ENCODE measurements at places on chromosomes 5 and 9.

GRCh38 chr5:64161420-64161819 is 4.2 kb upstream of the RNF180 start:
- no peak for DNase-seq

- no peak for DNase-seq
Observed at GRCh38 chr5:152367554-152367953, 37.5 kb downstream of the NMUR2 start.

- DNase-seq = no peak
Observed at GRCh38 chr5:179238628-179238970, 106.7 kb downstream of the ADAMTS2 start.

DNA sequence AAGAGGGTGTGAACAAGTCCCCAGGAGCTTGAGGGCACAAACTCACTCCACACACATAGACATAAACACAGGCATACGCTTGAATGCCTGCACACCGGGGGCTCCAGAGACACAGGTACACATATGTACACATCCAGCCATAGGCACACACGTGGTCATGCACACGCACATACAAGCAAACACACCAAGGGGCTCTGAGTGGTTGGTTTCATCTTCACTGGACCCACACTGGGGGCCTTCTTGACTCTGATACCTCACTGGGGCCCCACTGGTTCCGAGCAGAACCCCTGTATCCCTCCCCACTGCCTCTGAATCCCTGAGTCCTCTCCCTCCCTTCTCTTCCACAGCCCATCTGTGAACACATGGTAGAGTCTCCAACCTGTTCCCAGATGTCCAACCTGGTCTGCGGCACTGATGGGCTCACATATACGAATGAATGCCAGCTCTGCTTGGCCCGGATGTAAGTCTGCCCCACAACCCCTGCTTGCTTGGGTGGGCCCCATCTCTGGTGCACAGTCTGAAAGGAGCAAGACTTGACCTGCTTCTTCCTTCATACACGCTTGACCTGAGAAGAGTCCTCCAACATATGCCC is 6.4 kb downstream of the SPINK4 start:
- DNase-seq = no peak

GRCh38 chr5:18420711-18421110 is 786.5 kb downstream of the TAF11L14 start:
- DNase-seq = no peak

DNA sequence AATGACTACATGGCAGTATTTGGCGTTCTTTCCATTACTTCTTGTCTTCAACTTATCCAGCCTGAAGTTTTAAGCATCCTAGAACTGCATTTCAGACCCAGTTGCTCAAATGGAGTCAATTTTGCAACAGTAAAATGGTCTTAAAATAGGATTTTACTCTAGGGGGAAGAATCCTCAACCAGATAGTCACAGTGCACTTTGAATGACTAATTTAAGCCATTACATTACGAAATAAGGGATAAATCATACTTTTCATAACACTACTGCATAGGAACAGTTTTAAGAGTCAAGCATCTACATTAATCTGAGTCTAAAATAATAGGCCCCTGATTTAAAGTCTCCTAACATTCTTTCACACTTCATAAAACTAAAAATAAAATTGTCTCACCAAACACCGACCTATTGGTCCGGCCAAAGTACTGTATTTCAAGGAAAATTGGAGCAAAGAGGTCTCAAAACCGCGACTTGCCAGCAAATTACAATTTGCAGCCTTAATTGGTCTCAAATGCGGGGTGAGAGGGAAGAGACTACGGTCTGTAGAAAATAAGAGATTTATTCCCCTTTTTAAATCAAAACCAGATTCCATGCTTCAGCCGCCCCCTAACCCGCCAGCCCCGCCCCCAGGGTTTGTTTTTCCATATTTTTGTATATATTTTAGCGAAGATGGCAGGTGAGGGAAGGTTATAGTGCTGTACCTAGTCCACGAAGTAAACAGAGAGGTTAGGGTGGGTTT is 1.2 kb upstream of the SMARCA2 start:
- DNase-seq = no peak

GRCh38 chr9:5352637-5353248 is 13.1 kb upstream of the RLN1 start:
- DNase-seq = no peak

- DNase-seq = no peak
Observed at GRCh38 chr5:82422751-82423181, 144.6 kb upstream of the RPS23 start.

DNA sequence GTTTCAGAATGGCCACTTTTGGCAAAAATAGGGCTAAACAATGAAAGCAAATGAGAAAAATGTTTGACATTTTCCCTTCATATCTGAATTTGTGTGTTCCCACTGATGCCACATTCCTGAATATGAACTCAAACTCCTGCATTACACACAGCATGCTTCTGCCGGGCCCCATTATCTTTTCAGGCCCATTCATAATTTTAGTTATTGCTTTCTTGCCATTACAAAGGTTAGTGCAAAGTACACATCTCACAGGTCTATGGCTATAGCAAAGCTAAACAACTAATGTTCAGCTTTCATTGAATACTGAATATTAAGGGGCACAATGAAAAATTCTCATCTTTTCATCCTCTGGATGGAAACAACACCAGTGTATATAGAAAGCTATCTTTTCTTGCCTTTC is 568.9 kb upstream of the ZNF608 start:
- DNase-seq = no peak

- DNase-seq = no peak
Observed at GRCh38 chr5:1171340-1171941, 30.0 kb upstream of the SLC6A19 start.

- no peak for DNase-seq
Observed at GRCh38 chr5:116025866-116026265, 6.4 kb upstream of the ARL14EPL start.

DNA sequence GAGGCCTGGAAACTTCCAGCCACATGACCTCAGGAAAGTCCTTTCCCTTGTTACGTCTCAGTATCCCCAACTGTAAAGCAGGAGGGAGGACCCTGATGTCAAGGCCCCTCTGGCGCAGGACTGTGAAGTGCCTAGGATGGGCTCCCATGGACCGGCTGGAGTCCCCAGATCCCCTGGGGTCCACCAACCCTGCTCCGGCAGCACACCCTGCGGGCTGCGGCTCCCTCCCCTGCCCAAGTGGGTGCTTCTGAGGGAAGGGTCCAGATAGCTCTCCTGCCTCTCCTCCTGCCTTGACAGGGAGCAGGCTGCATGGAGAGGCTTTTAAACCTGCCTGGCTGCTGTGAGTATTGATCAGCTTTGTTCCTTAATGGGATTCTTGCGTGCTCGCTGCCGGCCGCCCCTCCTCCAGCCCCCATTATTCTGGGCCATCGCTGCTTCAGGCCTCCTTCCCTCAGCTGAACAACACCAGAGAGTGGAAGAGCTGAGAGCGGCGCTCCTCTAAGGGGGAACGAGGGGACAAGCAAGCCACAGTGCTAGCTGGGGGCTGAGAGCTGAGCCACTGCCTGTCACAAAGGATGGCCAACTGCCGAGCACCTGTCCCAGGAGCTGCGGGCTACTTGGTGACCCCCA is 25.6 kb upstream of the NTNG2 start:
- no peak for DNase-seq

GRCh38 chr5:62143268-62144229 is 162.5 kb upstream of the KIF2A start:
- DNase-seq = no peak

DNA sequence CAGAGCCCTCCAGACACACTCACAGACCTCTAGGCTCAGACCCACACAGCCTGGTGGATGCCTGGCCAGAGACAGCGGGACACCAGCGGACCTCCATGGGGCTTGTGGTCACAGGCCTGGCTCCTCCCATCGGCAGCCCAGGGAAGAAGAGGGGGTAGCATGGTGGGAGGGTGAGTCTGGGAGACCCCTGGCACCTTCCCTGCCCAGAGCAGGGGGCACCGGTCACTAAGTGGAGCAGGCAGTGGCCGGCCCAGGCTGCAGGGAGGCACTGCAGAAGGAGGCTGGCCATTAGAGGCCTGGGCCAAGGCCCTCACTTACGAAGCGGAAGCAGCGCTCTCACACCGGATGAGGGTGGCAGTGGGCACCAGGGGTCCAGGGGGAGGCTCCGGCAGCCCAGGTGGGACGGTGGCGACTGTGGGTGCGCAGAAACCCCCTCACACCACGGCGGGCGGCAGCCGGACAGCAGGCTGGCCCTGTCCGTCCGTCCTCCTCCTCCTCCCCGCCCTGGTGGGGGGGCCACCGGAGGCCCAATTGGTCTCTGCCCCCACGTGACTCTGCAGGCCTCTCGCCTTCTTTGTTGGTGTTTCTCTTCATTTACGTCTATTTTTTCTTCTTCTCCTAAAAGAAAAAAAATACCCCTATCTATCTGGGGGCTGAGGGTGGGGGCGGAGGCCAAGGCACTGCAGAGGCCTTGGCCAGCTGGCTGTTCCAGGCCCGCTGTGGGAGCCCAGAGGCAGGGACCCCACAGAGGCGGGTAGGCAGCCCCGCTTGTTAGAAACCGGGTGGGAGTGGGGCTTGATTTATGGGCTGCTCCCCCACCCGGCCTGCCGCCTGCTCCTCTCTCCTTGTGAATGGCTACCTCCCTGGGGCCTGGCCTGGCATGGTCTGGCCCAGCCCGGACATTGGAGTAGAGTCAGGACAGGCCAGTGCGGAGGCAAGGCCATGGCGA is at the start of gene NR5A1:
Gene NR5A1 (minus strand): TSS at position 469 of the 949 bp plus-strand sequence. CDS start 4,004 bp downstream, outside the sequence.
- no peak for DNase-seq

GRCh38 chr5:69092969-69093368 is 845 bp upstream of the SLC30A5 start:
- DNase-seq = no peak

DNA sequence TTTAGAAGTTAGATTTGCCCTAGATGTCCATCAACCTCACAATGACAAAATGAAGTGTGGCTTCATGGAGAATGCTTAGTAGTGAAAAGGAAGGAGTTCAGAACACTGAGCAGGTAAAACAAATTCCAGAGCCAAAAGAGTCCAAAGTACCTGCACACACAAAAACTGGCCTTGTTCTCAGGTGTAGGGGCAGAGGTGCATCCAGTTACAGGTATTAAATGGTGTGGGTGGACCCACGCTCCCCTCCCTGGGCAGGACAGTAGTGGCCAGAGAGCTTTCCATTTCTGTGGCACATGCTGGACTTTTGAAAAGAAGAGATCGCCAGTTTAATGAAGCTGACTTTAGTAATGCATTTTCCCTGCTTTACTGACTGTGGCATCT is 47.2 kb downstream of the SECISBP2 start:
- DNase-seq = no peak

DNA sequence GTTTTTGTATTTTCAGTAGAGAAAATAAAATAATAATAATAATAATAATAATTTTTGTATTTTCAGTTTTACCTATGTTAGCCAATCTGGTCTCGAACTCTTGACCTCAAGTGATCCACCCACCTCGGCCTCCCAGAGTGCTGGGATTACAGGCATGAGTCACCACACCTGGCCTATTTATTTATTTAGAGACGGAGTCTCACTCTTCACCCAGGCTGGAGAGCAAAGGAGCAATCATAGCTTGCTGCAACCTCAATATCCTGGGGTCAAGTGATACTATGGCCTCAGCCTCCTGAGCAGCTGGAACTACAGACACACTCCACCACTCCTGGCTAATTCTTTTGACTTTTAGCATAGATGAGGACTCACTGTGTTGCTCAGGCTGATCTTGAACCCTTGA is 167.5 kb downstream of the TLE1 start:
- no peak for DNase-seq

DNA sequence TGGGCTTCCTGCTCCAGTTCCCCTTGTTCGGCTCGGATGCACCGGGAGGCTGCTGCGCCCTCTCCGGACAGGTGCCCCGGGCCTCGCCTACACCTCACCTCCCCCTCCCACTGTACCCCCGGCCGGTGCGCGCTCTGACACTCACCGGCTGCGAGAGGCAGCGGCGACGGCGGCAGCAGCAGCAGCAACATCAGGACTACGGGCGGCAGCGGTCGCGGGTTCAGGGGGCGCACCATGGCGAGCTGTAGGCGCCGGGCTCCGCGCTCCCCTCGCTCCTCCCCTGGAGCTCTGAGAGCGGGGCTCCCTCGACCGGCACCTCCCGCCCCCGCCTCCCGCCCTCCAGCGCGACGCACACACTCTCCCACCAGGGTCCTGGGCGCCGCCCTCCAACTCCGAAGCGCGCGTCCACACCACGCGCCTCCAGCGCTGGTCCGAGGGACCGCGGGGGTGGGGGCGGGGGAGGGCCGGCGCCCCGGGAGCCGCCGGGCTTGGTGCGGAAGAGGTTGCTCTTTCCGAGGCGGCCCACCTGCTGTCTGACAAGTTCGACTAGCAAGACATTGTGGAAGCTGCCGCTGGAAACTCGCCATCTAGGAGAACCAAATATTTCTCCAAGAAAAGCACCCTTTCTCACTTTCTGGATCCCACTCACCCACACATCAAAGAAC is at the start of gene GFRA3:
Gene GFRA3 (minus strand): TSS at position 433 of the 665 bp plus-strand sequence. CDS start 197 bp downstream, at position 236.
- DNase-seq = no peak

DNA sequence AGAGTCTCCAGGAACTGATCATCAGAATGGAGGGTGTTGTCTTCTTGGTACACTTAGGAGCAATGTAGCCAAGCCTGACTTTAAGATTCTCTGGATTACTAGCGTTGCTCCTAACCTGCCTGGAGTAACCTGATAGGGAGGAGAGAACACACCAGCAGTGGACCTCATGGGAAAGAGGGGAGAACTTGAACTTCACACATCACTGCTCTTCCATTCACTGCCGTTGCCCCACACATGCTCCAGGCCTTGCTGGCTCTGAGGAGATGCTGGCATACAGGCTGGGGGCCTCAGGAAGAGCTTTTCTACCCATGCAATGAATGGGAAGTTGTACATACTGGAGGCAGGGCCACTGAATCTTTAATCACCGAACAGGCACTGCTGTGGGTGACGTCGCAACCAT is 60.3 kb upstream of the ADAMTS16 start:
- DNase-seq = no peak

GRCh38 chr5:622946-623522 is 10.9 kb downstream of the CEP72 start:
- no peak for DNase-seq

GRCh38 chr5:111392181-111392580 is 120.2 kb downstream of the STARD4 start:
- no peak for DNase-seq

GRCh38 chr9:114122136-114123027 is 23.3 kb upstream of the KIF12 start:
- DNase-seq = no peak

DNA sequence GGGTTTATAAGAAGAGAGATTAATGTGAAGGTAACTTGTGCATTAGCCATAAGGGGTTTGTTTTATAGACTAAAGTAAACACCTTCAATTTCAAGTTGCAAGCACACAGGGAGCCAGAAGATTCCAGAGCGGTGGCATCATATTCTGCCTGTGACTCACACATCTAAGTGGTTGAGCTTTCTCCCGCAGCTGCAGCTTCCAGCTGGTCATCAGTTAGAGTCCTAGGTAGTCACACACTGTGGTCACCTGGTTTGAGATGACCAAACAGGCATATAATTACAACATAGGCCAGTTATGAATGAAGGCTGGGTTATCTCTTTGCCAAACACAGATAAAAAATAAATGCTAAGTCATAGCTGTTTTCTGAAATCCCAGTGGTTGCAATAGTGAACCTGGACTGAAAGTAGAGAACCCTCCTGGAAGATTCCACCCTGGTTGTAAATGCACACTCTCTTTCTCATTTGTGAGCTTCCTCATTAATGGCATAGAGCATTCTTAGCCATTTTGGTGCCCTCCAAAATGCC is 171.3 kb downstream of the GDNF start:
- no peak for DNase-seq
